CD4-positive, alpha-beta T cell treated with Interleukin-17A for 1 hour (primary cell): ENCODE measurements at places on chromosomes 6 and 20.

DNA sequence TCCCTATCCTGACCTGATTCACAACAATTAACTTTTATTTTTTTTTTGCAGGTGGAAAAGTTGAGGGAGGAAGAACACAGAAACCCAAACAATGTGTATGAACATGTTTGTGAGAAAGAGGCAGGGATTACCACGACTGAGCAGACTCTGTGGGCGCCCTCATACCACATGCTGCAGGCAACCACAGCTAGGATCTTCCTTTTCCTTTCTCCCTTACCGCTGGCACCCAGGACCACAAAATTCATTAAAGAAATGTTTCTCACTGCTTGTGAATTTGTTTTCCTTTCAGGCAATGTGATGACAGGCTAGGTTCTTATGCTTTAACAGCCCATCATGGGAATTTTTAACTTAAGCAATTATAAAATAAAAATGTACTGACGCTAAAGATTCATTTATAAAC is 287.1 kb downstream of the GMDS start:
- no peak for DNase-seq

GRCh38 chr6:125812394-125813292 is 21.9 kb downstream of the NCOA7 start:
- DNase-seq, result no peak

GRCh38 chr20:37573626-37574198 is 46.0 kb upstream of the BLCAP start:
- DNase-seq, result no peak

DNA sequence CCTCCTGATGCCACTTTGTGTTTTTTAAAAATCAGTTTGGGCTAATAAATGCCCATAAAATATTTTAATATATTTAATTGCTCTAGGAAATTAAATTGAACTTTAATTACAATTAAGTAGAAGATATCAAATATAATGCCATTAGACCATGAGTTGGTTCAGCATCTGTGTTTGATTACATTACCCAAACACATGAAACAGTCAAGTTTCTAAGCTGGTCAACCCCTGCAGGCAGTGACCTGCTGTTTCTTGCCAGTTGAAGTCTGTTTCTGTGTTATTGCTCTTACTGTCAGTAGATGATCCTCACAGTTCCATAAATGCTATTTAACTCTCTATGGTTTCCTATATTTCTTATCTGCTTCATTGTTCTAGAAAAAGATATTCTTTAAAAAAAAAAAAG is 9.7 kb upstream of the TENT5A start:
- no peak for DNase-seq

DNA sequence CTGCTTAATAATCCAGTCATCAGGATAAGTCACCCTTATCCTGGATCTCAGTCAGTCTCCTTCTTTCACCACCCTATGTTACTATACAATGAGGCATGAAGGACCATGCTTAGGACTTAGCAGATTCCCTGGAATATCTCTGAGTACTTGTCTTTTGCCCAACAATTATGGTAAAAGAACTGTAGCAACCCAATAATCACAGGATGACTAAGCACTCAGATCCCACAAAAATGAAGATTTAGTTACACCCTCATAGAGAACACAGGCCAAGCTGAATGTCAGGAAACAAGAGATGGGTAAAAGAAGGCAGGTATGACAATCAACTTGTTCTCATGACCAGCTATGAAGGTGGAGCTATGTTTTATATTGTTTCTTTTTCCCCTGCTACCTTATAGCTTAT is 91.4 kb downstream of the EDN1 start:
- no peak for DNase-seq

GRCh38 chr6:147054158-147054557 is 150.1 kb upstream of the STXBP5 start:
- DNase-seq, result no peak

GRCh38 chr6:111984081-111984480 is 69.8 kb upstream of the CCN6 start:
- DNase-seq, result no peak

DNA sequence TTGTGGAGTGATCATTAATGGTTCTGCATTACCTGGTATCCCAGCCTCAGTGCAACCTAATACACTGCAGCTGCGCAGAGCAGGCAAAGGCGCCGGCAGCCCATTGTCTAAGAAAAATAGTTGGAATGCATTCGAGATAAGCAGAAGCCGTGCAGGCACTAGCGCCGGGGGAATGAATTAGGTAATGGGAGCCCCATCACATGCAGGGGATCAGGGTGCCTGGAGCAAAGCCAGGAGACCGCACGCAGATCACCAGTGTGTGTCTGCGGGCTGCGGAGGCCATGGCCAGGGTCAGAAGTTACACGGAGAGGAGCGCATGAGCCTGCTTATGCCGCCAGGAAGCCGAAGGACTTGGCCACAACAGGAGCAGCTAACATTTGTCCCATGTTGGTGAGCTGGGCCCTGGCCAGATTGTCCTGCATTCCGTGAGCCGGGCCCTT is 156.8 kb downstream of the DLL1 start:
- no peak for DNase-seq

DNA sequence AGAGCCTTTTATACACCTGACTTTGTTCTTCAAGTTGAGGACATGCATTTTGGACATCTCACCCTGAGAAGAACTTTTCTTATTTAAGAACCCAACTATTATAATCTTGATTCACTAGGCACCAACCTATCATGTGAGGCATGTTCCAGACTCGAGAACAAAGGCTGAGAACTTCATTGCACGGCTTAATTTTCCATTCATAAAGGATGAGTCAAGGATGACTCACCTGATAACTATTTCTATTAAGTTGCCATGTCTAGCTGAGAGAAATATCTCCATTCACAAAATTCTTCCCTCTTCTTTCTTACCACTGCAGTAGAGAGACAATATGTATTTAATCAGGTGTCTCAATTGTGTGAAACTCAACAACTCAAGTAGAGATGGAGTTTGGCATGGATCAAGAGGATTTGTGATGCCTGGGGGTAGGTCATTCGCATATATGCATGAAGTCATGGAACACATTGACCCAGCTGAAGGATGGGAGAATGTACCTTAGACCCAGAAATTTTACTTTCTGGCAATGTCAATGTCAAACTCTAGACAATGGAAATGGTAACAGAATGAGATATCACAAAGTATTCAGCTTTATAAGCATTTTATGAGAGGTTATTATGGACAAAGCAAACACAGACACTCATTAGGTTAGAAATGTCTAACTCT is 208.7 kb upstream of the PRND start:
- DNase-seq, result no peak

DNA sequence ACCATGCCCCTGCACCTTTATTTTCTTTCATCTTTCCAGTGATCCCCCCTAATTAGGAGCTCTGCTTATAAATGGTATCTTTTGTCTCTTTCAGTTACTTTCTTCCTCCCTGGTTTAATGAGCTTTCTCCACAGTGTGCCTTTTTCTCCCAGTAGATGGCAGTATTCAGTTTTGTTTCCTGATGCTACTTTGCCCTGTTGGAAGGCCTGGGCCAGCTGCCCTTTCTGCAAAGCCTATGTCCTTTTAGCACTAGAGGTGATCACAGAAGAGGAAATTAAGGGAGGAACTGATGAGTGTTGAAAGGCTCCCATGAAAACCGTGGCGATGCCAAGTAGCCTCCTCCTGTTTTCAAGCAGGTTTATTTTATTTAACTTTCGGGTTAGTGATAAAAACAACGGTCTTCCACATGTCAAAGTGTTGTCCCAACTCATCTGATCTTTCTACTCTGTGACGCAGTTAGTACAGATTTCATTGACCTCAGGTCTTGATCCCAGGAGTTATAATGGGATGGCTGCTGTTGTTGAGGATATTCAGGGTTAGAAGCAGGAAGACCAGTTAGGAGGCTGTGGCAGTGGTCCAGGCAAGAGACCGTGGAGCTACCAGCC is 184.2 kb upstream of the BMP2 start:
- no peak for DNase-seq

GRCh38 chr6:84284428-84285049 is 57.1 kb upstream of the CEP162 start:
- no peak for DNase-seq
